ENCODE measurements at places on chromosomes 5 and 9. TPM values are rescaled to one million over a fixed set of nuclear protein-coding genes. Genes with fewer than 3 reads are reported as not detected.

PPIC gene
- 25.0 TPM for total RNA-seq

CDX1 gene
- not detected for total RNA-seq

PCDHA3 gene
- 0.06 TPM for total RNA-seq

HSD17B3 gene
- total RNA-seq = not detected

ANKRD20A1 gene
- 0.17 TPM for total RNA-seq

SLC36A3 gene
- not detected for total RNA-seq

- DNase-seq = no peak
Measured at GRCh38 chr5:172828911-172829431, 5.1 kb upstream of the ERGIC1 start.

- DNase-seq = no peak
Measured at GRCh38 chr5:42870882-42871418, 59.3 kb upstream of the SELENOP start.

- DNase-seq = no peak
Measured at GRCh38 chr5:72307573-72307967, 12.5 kb downstream of the MRPS27 start.

DNA sequence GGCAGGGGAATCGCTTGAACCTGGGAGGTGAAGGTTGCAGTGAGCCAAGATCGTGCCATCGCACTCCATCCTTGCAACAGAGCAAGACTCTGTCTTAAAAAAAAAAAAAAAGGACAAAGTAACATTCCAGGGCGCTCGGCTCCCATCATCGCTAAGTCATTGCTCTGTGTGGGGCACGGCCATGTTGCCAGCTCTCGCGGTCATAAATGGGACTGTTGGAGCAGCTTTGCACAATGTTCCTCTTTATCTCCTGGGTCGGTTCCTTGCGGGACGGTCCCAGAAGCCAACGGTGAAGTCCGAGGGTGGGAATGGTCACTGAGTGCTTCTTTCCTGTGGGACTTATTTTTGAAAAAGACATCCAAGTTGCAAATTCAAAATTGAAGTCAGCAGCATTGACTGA, 65.5 kb downstream of the HMCN2 start:
- DNase-seq = no peak

- DNase-seq = no peak
Measured at GRCh38 chr5:64180661-64181343, 15.2 kb downstream of the RNF180 start.

DNA sequence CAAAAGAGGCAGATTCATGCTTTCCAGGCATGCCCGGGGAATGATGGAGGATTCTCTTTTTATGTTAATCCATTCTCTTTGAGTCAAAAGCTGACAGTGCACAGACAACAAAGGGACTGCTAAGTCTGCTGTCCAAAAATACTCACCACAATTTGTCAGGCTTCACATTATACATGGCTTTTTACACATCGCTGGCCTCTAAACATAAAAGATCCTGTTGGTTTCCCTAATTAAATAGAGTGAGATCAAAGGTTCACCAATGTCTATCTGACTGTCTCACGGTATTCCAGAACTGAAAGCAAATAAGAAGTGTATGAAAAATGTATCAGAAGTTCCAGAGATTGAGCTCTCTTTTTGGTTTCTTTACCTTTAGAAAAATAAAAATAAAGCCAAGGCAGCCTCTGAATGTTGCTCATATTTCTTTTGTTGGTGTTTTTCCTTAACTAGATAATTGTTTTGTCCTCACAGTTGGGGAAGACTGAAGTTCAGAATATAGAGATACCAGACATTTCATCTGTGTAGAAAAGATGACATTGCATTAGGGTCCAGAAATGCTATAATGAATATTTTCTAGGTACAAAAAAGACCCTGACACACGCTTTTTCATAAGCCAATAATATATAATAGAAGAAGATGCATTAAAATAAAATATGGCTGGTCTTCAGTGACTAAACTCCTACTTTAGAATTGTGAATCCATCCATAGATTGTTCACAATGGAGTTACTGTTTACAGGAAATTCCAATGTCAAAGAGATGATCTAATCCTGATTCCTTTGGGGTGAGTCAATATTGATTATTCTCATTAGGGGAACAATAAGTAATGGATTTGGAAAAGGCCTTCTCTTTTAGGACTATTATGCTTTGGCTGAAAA, 688.2 kb upstream of the CDH6 start:
- DNase-seq = peak; percentile 84

DNA sequence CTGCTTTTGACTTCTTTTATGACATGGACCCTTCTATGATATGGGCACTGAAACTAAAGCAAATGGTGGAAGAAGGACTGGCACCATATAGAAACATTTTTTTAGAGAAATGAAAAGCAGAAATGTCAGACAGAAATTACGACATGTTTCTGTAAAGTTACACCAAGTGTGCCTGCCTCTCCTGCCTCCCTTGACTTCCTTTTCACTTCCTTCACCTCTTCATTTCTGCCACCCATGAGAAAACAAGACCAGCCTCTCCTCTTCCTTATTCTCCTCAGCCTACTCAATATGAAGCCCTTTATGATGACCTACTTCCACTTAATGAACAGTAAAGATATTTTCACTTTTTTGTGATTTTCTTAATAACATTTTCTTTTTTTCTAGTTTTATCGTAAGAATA, 44.5 kb downstream of the ERCC6L2 start:
- no peak for DNase-seq

DNA sequence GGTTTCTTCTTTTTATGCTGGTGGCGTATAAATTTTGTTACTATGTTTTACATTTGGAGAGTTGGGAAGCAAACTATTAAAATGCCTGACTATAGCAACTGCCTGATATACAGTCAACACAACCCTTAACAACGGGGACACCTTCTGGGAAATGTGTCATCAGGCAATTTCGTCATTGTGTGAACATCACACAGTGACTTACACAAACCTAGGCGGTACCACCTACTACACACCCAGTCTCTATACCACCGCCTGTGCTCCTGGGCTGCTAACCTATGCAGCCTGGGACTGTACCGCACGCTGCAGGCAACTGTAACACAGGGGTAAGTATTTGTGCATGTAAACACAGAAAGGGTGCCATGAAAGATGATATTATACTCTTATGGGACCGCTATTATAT, 1.3 kb upstream of the CDHR2 start:
- no peak for DNase-seq

- peak; percentile 84 for DNase-seq
Measured at GRCh38 chr5:91313757-91314673, 69.1 kb downstream of the ARRDC3 start.

DNA sequence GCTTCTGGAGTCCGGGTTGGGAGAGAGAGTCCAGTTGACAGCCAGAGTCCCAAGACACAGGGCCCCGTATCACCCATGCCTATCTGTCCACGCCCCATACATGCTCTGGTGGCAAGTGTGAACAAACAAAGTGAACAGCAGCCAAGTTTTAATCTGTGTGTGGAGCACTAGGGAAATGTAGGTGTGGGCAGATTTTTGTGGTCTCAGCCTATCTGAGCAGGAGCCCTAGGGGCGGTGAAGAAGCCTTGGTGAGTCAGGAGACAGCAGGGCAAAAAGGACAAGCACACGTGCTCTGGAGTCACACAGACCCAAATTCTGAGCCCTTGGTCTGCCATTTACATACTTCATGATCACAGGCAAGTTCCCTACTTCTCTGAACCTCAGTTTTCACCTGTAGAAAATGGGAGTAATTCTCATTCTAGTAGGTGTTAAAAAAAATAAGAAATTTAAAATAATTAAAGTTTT, 23.2 kb downstream of the EGR1 start:
- no peak for DNase-seq

DNA sequence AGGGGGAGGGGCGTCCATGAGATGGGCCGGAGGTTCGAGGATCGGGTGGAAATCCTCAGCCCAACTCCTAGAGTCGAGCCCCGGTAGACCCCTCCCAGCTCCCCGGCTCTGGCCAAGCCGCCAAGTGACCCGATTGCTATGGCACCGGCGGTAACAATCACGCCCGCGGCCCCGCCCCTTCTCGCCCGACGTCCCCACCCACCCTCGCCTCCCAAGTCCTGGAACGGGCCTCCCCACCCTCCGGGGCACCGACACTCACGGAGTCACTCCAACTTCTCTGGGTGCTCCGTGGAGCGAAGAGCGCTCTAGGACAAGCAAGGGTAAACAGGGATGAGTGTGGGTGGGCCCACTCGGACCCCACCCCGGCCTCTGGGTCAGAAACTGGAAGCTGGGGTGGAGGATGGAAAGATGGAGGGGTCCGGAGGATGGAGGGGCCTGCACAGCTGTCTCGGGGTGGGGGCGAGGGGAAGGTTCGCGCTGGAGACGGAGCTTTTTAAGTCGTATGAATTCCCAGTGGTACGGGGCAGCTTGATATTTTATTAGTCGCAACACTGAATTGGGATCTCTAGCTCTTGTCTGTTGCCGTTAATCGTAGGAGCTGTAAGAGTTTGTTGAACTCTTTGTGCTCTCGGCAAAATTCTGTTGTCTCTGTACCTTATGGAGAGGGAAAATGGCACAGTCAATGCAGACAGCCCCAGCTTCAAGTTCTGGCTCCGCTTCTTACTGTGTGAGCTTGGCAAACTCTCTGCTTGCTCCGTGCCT, at the start of gene SPACA9:
SPACA9 (plus strand) TSS at position 204 of the 762 bp plus-strand sequence. CDS start 5,050 bp downstream, outside the sequence.
- DNase-seq = no peak

GRCh38 chr9:86968258-86968920, 21.1 kb upstream of the GAS1 start:
- no peak for DNase-seq

- DNase-seq = no peak
Measured at GRCh38 chr9:130858739-130859705, 24.0 kb downstream of the ABL1 start.

DNA sequence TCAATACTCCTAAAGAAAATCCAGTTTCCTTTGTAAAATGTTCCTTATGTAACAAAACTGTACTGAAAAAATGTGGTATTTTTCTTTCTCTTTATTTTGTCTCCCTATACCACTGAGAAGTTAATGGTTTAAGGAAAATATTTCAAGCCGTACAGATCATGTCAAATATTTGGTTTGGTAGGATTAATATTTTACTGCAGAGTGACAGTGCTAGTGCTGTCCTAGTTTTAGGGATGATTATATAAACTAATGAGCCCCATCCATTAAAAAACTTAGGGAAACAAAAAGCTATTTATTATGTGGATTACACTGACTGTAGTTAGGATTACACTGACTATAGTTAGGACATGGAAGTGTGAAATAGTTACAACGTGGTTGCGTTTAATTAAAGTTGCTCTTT, 209.1 kb downstream of the CD180 start:
- no peak for DNase-seq

- DNase-seq = no peak
Measured at GRCh38 chr9:134483361-134484184, 157.3 kb downstream of the RXRA start.

DNA sequence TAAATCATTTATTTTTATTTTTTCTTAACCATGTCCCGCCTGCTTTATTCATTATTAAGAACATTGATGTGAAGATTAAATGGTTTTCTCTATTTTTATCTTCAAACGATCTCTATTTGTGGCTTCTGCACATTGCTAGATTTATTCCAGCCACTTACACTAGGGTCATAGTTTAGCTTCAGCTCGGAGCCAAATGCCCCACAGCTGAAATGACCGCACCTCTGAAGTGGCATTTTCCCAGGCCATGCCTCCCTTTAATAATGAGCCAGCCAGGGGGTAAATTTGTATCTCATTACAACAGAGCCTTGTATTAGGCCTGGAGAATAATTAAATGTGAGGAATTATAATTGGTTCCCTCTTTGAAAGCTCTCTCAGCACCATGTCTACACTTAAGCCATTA, 89.4 kb downstream of the DOCK8 start:
- DNase-seq = no peak

DNA sequence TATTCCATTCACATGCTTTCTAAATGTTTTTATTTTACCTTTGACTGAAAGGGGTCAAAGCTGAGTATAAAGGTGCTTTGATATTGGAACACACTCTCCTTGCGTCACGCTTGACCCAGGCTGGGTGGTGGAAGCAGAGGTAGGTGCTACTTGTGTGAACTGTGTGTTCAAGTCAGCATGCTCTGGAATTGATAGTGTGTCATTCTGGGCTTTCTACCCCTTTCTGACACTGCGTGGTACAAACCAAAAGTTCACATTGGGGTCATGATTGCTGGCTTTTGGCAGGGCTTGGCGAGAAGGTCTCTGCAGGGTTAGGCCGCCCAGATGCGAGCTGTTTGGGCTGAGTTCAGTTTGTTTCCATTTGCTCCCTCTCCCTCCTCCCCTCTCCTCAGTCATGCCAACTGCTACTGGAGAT, 131.8 kb downstream of the ADAMTSL1 start:
- no peak for DNase-seq

GRCh38 chr9:137611623-137612609, 6.4 kb downstream of the ARRDC1 start:
- peak; percentile 61 for DNase-seq

GRCh38 chr9:127555840-127556820, 55.9 kb upstream of the STXBP1 start:
- DNase-seq = no peak

DNA sequence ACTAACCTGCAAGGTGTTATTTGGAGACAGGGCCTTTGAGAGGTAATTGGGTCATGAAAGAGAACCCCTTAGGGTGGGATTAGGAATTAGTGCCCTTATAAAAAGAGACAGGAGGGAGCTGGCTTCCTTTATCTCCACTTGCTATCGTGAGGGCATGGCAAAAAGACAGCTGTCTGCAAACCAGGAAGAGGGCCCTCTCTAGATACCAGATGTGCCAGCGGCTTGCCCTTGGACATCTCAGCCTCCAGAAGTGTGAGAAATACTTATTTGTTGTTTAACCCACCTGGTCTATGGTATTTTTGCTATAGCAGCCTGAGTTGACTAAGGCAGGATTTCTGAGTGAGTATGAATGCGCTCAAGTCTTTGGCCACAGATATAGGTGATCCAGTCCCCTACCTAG, 978 bp upstream of the RGS14 start:
- no peak for DNase-seq

GRCh38 chr5:35852084-35852734, 4.5 kb upstream of the IL7R start:
- no peak for DNase-seq

GRCh38 chr9:27362447-27363210, 65.7 kb upstream of the EQTN start:
- no peak for DNase-seq

DNA sequence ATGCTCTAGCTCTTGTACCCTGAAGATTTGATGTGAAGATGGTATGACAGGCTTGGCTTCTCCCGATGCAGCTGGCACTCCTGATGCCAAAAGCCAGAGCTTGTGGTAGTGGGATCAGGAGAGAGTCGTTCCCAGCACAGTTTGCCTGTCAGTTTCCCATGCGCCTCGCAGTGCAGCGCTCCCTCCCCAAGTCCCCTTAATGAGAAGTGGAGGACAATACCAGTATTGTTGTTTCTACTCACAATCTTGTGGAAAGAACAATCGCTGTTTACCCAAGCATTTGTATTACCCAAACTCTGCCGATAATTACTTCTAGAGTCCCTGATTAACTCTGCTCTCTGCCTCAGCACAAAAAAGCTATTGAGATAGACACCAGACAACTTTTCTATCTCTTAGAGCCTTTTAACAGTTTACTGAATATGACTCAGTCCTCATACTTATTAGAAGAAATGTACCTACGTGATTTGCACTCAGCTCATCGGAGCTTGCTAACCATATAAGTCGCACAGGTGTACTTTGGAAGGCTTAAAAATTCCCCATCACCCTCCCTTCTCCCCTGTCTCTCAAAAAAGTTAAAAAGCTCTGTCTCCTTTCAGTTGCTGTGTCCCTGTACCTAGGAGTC, 283.2 kb upstream of the TMEM161B start:
- no peak for DNase-seq

- no peak for DNase-seq
Measured at GRCh38 chr5:151007430-151008209, 12.8 kb upstream of the GPX3 start.

- DNase-seq = no peak
Measured at GRCh38 chr5:42268630-42269029, 154.6 kb upstream of the GHR start.

Data from epithelial cell of proximal tubule (primary cell).